ENCODE measurements at places on chromosomes 5 and 9.

DNA sequence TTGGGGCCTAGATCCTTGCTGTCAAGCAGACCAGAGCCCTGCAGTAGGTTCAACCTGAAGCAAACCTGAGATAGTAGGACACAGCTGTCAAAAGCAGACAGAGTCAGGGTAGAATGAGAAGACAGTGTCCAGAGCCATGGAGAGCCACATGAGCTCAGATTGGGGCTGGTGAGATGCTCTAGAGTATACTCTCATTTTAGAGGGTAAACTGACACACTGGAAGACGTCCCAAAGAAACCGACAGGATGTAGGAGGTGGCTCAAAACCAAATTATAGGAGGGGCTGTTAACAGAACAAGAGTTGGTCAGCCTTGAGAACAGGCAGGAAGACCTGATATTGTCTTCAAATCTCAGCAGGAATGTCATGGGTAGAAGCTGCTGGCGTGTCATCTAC is 11.5 kb downstream of the CCDC69 start:
- DNase-seq = no peak

DNA sequence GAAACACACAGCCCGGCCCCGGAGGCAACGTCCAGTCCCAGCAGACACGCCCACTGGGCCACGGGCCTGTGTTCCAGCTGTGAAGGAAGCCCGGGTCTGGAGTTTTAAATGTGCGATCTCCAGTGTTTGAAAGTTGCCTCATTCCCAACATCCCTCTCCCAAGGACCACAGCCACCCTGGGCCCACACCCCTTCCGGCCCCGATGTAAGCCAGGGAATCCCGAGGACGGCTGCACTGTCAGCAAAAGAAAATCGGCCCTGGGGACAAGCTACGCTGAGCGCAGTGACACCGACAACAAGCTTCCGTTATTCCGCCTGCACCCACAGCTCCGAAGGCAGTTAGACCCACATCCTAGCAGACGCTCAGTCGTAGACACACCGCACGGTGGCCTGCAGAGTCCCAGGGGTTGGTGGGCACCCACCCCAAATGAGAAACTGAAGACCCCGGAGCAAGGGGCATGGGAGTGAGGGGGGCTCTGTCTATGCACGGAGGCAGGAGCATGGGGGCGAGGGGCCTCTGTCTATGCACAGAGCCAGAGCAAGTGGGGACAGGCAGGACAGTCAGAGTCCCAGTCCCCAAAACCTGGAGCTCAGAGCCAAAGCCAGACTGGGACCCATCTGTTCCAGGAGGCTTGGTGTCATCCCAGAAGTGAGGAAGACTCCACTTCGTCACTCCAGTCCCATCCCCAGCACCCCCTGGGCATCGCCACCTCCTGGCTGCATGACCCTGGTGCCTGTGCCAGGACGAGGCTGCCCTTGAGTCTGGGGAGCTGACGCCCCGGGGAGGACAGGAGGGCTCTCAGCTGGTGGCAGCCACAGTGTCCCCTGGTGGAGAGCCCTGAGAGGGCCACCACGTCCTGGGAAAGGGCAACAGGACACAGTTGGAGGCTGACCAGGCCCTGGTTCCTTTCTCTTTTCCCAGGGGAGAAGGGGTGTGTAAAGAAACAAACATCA is 23.4 kb downstream of the GLT6D1 start:
- DNase-seq = no peak

DNA sequence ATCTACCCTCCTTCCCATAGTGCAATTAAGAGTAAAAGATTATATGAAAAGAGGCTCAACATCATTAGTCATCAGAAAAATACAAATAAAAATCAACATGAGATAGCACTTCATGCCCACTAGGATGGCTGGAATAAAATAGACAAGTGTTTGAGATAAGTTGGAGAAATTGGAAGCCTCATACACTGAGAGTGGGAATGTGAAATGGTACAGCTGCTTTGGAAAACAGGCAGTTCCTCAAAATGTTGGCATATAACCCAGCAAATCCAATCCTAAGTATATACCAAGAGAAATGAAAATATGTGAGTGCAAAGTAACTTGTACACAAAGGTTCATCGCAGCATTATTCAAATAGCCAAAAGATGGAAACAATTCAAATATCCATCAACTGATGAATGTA is 9.8 kb downstream of the SPATA31D3 start:
- DNase-seq = no peak

DNA sequence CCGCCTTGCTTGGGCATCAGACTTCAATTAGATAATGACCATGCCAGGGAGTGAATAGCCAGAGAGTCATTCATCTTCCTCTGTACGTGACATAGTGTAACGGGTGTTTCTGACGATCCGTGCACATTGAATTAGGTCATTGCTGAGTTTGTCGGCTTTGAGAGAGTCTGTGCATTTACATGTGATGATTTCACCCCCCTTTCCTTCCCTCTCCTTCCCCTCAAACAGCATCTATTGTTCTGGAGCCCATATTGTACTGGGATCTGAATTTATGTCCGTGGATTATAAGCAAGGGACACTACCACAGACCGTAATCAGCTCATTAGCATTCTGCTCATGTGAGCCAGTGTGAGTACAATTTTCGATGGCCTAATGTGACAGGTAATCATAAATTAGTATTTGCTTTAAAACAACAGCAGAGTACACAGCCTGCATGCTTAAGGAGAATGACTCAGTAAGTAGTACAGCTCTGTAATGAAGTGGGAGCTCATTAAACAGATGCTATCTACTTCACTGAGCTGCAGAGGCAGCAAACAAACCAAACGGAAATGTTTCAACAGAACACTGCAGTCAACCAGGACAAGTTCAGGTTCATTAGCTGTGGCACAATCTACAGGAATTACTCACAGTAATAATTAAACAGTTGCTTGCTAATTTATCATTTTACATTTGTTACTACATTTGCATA is 302.1 kb downstream of the CSNK1G3 start:
- no peak for DNase-seq

DNA sequence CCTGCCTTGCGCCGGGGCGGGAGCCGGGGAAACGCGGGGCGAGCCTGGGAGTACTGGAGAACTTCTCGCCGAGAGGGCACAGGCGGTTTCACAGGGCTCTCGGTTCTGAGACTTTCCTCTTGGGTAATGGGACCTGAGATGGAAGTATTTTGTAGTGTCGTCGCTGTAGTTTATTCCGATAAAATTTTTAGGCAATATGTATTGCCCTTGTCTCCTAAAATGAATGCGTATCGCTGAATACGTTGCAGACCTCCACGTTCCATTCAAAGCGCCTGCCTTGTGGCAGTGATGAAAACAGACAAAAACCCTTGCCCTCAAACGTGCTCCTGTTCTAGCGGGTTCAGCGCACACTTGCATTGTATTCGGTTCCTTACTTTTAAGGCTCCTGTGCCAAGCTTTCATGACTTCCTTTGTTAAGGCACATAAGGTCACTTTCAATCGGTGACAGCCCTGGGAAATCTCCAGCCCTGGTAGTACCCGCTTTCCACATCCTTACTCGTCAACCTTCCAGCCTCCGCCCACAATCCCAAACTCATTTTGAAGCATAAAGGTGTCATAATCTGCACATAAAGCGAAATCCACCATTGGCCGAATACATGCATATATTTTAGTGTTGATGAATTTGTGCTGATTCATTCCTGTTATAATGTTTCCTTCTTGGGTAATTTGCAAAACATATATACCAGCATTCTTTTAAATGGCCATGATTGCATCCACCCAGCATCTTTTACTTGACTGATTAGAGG is 694 bp downstream of the RMI1 start:
- DNase-seq = no peak

DNA sequence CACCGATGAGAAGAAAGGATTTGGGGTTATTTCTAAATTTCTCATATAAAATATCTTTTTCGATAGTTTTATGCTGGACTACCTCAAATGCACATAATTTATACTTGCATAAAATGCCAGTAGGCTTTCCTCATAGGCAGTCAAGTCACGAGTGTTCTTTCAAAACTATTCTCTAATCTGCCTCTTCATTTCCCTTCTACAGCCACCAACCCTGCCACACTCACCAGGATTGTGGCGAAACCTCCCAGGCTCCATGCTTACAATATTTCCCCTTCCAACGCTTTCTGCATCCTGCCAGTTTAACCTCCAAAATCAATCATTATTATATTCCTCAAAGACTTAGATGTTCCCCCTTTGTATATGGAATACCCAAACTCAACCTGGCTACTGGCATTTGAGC is 65.4 kb downstream of the FRMD3 start:
- no peak for DNase-seq

GRCh38 chr5:88770276-88771257 is 112.4 kb downstream of the MEF2C start:
- no peak for DNase-seq

DNA sequence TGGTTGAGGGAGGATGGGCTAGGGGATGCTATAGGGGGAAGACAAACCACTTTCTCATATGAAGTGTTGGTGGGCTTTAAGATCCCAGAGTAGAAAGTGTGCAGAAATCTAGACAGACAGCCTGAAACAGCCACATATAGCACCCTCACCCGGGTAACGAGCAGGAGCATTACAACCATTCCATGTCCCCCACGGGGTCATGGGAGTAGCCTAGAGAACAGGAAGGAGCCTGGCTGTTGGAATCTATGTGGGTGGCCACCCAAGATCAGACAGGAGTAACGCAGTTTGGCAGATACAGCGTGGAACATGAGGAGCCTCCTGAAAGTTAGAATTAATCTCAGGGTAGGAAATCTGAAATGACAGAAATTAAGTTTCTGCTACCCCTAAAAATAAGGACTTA is 146.1 kb upstream of the RAI14 start:
- no peak for DNase-seq

GRCh38 chr5:51397996-51398395 is 14.7 kb downstream of the ISL1 start:
- no peak for DNase-seq

GRCh38 chr5:154714266-154714986 is 40.8 kb upstream of the LARP1 start:
- DNase-seq = no peak

DNA sequence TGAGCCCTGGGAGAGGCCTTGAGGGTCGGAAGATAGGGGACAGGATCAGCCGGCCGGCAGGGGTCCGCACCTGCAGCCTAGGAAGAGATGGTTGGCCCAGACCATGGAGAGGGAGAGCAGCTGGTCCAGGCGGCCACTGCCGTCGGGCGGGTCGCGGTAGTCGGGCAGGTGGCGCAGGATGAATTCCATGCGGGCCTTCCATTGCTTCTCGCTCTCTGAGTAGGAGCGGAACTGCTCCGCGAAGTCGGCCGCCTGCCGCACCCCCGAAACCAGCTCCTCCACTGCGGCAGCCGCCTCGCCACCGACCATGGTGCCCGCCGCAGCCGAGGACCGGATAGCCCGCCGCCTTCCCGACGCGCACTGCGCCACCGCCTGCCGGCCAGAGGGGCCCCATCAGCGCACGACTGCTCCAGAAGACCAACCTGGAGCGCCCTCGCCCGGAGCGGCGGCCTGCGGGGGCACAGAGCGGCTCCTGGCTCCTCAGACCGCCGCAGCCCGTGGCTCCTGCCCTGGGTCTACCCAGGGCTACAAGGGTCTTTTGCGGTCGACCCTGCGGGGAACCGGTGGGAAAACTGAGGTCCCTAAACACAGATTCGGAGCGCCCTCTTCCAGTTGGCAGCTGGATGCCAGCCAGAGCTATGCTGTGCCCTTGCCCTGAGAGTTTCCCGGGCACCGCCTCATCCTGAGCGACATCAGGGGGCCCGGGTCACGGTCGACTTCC is at the start of gene CDKN2AIPNL:
Gene CDKN2AIPNL, minus strand, starts transcription at position 336 of the 721 bp plus-strand sequence. Its CDS starts 27 bp downstream, at position 309.
- DNase-seq = peak; percentile 76

DNA sequence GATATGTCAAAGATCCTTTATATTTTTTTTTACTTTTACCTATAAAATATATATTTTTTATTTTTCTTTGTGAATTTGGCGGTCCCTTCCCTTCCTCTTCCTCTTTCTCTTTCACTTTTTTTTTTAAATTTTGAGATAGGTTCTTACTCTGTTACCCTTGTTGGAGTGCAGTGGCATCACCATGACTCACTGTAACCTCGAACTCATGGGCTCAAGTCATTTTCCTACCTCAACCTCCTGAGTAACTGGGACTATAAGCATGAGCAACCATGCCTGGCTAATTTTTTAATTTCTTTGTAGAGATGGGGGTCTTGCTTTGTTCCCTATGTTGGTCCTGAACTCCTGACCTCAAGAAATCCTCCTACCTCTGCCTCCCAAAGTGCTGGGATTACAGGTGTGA is 258.0 kb upstream of the CLINT1 start:
- no peak for DNase-seq

DNA sequence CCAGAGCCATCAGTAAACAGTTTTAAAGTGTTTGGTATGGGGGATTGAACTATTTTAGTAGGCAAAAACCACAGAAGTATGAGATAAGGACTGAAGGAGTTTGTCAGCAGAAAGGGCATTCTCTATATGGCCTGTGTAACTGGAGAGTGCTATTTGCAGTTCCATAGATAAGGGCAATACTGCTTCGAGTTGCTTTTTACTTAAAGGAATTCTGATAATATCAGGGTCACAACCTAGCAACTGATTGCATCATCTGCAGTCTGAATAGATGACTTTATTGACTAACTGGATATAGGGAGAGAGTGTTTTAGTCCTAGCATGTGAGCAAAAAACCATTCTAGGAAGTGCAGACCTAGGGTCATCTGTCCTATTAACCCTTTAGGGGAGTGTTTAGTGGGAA is 645.2 kb upstream of the PTPRD start:
- DNase-seq = no peak

GRCh38 chr5:82183828-82184227 is 94.3 kb downstream of the RPS23 start:
- DNase-seq = no peak

DNA sequence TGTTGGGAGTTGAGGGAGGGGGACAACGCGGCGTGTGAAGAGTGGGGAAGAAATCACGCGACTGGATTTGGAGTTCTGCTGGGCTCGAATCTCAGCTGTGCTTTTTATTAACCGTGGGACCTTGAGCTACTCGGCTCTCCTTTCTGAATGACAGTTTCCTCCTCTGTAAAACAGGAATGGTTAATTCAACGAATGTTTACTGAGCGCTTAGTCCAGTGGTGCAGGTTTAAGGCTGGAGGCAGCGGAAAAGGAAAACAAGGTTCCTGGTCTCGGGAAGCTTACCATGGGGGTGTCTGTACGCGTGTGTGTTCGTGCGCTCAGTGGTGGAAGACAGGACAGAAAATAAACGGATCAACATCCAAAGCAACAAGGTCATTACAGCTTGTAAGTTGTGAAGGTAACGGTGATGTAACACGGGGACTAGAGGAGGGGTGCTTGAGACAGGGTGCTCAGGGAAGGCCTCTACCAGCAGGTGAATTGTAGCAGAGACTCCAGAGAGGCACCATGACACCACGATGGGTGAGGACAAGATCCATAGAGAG is 277 bp downstream of the EIF4E1B start:
- no peak for DNase-seq

- DNase-seq = no peak
Measured at GRCh38 chr5:66080664-66081063, 63.4 kb upstream of the SREK1 start.

GRCh38 chr9:120183615-120184014 is 396.4 kb downstream of the CDK5RAP2 start:
- DNase-seq = no peak

- DNase-seq = no peak
Measured at GRCh38 chr9:122205176-122205575, 23.6 kb downstream of the LHX6 start.
